ENCODE measurements at places on chromosomes 1 and 21. TPM values are rescaled to one million over a fixed set of nuclear protein-coding genes. Genes with fewer than 3 reads are reported as not detected.

Gene ANKRD65
- 0.03 TPM for total RNA-seq

Gene PCSK9
- 2.7 TPM for total RNA-seq

Gene DONSON
- 17.6 TPM for total RNA-seq

Gene HSPB7
- total RNA-seq: not detected

Gene ATP6V1G3
- total RNA-seq: not detected

Gene CORT
- total RNA-seq: not detected

Gene SEMA6C
- 1.9 TPM for total RNA-seq

Gene KIF17
- total RNA-seq: 2.1 TPM

Gene TTLL7
- total RNA-seq: 1.9 TPM

Gene FMO2
- total RNA-seq: not detected

Gene MPL
- total RNA-seq: 0.16 TPM

Gene UFC1
- 90.2 TPM for total RNA-seq

Gene PDC
- not detected for total RNA-seq

Gene LENEP
- total RNA-seq: not detected

Gene FAM177B
- not detected for total RNA-seq

Gene ELF3
- 109 TPM for total RNA-seq

Gene NCSTN
- total RNA-seq: 45.9 TPM

Gene RAB42
- 3.5 TPM for total RNA-seq

Gene GUCA2A
- total RNA-seq: not detected

Gene ATG4C
- 3.9 TPM for total RNA-seq

Gene BSND
- not detected for total RNA-seq

Gene TEKT2
- not detected for total RNA-seq

Gene IFNLR1
- total RNA-seq: 1.1 TPM

Gene OR10Z1
- total RNA-seq: not detected

Gene HES4
- 60.9 TPM for total RNA-seq

Gene SHE
- total RNA-seq: 0.16 TPM

Gene RHCE
- total RNA-seq: not detected

Gene PRR9
- 0.05 TPM for total RNA-seq

Gene RNF207
- total RNA-seq: 13.8 TPM

Gene IQCC
- total RNA-seq: 1.8 TPM

Gene NPHP4
- total RNA-seq: 5.3 TPM

Gene BEND5
- total RNA-seq: not detected

Gene OR2M3
- not detected for total RNA-seq

Gene BMP8B
- total RNA-seq: 5.2 TPM

Gene TGFB2
- total RNA-seq: 8.6 TPM

Gene TRIM17
- total RNA-seq: not detected

Gene CFAP74
- 0.06 TPM for total RNA-seq

Gene FOXD3
- total RNA-seq: 1.0 TPM

Gene SEC16B
- total RNA-seq: 1.3 TPM

Gene VCAM1
- total RNA-seq: 0.05 TPM

Gene CTSE
- 0.14 TPM for total RNA-seq

Gene KCNJ15
- 0.12 TPM for total RNA-seq

Gene FALEC
- total RNA-seq: 0.33 TPM

Gene SEMA4A
- 0.37 TPM for total RNA-seq

Gene E2F2
- total RNA-seq: 2.4 TPM

Gene KIAA1614
- total RNA-seq: 1.4 TPM

Gene GUCA2B
- 0.37 TPM for total RNA-seq

Gene CASZ1
- 1.4 TPM for total RNA-seq

Gene PLA2G2F
- not detected for total RNA-seq

Gene RFX5
- total RNA-seq: 18.1 TPM

Gene PCP4
- total RNA-seq: not detected

Gene PDXK
- 358 TPM for total RNA-seq

Gene OLIG2
- total RNA-seq: 0.07 TPM

Gene EPHA2
- total RNA-seq: 125 TPM

Gene WNT2B
- 0.20 TPM for total RNA-seq

Gene CADM3
- total RNA-seq: 0.14 TPM

Data from A549 treated with AZD2906 at 1 μM for 4 hours (cell line).